Kidney glomerular epithelial cell (primary cell): ENCODE measurements at places on chromosomes 1 and 21.

DNA sequence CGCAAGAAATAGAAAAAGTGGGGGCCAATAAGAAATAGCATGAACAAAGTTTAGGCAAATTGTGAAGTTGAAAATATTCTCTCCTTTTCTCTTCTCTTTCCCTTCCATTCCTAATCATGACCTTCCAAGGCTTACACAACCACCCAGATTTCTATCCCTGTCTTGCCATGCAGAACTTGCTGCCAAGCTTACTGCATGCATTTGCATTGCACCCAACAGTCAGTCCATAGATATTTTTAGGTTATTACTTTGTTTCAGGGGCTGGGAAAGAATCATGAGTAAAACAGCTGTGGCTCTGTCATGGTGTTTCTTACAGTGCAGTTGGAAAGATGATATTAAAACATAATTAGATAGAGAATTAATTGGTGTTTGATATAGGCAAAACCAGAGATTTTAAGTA lies 219.4 kb downstream of the PTGER3 start:
- DNase-seq, result no peak

DNA sequence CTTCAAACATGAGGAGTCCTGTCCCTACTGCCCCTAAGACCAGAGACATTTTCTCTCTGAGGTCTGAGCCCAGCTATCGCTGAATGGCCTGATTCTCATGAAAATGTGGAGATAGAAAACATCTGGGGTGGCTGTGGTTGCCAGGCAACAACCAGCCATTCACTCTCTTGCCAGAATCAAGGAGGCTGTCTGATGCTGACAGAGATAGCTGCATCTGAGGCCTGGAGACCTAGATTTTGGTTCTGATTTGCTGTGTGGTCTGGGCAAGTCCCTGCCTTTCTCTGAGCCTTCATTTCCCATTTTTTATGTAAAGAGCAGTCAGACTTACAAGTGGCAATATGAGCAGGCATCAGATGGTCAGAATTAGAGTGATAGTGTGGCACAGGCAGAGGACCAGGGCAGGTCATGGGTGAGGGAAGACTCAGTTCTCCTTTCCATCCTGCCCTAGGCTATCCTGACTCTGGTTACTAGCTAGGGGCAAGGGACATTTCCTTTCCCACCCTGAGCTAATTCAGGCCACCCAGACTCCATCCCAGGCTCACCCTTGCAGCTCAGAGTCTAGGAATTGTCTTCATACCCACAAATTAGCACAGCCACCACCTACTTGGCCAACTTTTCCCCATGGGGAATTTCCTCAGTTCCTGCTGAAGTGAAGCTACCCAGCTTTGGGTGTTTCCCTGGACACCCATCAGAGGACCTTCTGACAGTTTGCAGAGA lies 20.0 kb upstream of the RNF19B start:
- DNase-seq, result no peak

- no peak for DNase-seq
Observed at GRCh38 chr1:248239478-248239877, 8.3 kb downstream of the OR2M4 start.

GRCh38 chr1:246579818-246580217 lies 13.6 kb downstream of the CNST start:
- DNase-seq, result no peak

GRCh38 chr1:222105393-222105737 lies 363.5 kb upstream of the DUSP10 start:
- no peak for DNase-seq

GRCh38 chr1:200901350-200901749 lies 6.7 kb downstream of the INAVA start:
- no peak for DNase-seq

GRCh38 chr1:57020216-57020615 lies 54.4 kb upstream of the C8B start:
- DNase-seq, result no peak

GRCh38 chr21:45611296-45611695 lies 32.2 kb upstream of the PCBP3 start:
- DNase-seq, result no peak

GRCh38 chr1:199690496-199690895 lies 337.0 kb upstream of the NR5A2 start:
- DNase-seq, result no peak

- DNase-seq, result no peak
Observed at GRCh38 chr1:222750651-222751050, 13.6 kb downstream of the FAM177B start.

DNA sequence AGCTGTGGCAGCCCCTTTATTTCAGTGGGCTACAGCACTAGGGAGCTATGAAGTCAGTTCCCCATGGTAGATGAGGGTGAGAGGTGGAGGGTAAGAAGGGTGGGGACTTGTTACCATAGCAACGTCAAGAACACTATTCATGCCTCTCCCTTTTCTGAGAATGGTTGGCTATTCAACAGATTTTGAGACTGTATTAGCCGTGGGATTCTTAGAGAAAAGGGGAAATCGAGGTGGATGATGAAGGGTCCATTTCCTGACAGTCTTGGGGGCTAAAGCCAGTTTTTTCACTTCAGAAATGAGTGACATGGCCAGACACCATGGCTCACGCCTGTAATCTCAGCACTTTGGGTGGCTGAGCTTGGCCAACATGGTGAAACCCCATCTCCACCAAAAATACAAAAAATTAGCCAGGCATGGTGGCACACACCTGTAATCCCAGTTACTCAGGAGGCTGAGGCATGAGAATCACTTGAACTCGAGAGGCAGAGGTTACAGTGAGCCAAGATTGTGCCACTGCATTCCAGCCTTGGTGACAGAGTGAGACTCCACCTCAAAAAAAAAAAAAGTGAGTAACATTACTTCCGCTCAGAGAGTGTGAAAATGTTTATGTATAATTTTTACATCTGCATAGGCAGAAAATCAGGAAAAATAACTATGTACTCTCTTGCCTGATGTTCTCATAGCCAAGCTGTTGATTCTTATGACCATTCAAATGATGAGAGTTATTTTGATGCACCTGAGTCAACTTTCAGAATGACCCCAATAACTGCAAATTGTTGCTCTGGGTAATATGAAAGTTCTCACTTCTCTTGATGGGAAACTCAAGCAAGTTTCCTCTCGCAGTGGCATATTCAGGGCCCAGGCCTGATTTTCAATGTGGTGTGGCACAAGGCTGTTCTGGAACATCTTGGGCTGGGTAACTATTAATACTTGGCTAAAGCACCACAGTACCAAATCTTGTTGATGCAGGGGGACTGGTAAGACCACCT lies 23.2 kb upstream of the RGSL1 start:
- no peak for DNase-seq

GRCh38 chr21:40051801-40052200 lies 184.6 kb downstream of the PCP4 start:
- no peak for DNase-seq

DNA sequence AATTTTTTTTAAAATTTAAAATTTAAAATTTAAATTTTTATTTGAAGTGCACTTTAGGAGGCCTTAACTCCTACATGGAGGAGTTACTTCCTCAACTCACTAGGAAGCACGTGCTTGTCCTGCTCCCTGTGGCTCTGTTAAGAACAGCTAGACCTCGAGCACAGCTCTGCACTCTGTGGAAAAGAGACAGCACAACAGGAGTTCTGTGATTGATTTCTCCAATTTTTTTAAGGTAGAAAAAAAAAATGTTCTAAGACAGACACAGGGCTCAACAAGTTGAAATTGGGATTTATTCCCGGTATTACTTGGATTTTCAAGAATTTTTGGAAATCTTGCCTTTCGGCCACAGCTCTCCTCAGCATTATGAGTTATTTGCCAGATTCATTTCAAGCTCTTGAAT lies 356.6 kb upstream of the LYPLAL1 start:
- DNase-seq, result no peak

DNA sequence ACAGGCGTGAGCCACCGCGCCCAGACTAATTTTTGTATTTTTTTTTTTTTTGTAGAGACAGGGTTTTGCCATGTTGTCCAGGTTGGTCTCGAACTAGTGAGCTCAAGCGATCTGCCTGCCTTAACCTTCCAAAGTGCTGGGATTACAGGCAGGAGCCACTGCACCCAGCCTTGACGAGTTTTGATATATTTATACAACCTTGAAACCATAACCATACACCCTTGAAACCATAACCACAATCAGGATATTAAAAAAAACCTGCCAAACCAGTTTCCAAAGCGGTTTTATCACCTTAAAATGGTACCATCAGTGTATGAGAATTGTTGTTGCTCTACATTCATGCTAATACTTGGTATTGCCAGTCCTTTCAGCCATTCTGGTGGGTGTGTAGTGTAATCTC lies 3.7 kb upstream of the PHACTR4 start:
- no peak for DNase-seq

- DNase-seq, result no peak
Observed at GRCh38 chr1:6601923-6602668, 573 bp downstream of the KLHL21 start.

- DNase-seq, result no peak
Observed at GRCh38 chr1:63103682-63104081, 218.7 kb upstream of the FOXD3 start.

GRCh38 chr1:205020466-205020865 lies 22.5 kb upstream of the CNTN2 start:
- no peak for DNase-seq

GRCh38 chr1:116166655-116167054 lies 55.5 kb downstream of the MAB21L3 start:
- no peak for DNase-seq

- no peak for DNase-seq
Observed at GRCh38 chr1:230822092-230822581, 46.2 kb downstream of the C1orf198 start.

GRCh38 chr1:19596065-19596713 lies 47.9 kb upstream of the NBL1 start:
- DNase-seq, result peak; percentile 82

DNA sequence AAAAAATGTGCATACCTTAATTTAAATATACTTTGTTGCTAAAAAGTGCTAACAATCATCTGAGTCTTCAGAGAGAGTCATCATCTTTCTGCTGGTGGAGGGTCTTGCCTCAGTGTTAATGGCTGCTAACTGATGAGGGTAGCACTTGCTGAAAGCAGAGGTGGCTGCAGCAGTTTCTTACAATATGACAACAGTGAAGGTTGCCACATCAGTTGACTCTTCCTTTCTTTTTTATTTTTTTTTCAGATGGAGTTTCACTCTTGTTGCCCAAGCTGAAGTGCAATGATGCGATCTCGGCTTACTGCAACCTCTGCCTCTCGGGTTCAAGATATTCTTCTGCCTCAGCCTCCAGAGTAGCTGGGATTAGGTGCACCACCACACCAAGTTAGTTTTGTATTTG lies 2.6 kb upstream of the CFAP45 start:
- no peak for DNase-seq

DNA sequence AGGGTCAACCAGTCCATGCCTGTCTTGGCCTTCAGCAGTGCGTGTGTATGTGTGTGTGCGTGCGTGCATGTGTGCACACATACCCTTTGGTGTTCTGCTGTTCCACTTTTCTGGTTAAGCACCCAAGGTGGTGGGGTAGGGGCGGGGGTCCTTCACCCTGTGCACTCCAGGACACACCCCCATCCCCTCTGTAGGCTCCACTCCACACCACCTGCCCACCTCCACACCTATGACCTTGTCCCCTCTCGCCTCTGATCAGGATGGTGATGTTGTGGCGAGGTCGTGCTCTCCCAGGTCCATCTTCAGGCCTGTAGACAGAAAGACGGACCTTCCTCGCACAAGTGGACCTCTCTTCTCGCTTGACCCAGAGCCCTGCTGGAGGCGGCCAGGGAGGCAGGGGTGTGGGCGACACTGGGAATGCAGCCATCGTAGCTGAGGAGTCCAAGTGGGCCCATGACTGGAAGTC lies 44.6 kb downstream of the WDR4 start:
- DNase-seq, result no peak

- DNase-seq, result peak; percentile 55
Observed at GRCh38 chr1:154325583-154326545, 539 bp downstream of the ATP8B2 start.

DNA sequence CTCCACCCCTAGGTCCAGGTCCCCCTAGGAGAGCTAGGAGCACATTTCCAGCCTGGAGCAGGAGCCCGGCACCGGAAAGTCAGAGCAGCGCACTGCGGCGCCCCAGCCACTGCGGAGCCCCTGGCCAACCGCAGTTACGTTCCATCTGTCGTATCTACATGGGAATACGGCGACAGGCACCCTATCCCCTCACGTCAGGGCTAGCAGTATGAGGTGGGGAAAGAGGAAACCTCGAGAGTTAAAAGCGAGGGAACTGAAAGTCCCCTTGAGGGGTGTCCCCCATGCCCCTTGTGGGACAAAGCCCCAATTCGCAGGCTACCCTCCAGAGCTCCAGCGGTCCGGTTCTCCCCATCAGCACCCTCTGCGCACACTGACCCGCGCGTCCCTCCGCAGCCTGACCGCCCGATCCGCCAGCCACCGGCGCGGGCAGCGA lies 995 bp downstream of the COLGALT2 start:
- DNase-seq, result no peak

- DNase-seq, result no peak
Observed at GRCh38 chr1:2543543-2544092, 12.6 kb upstream of the TNFRSF14 start.

DNA sequence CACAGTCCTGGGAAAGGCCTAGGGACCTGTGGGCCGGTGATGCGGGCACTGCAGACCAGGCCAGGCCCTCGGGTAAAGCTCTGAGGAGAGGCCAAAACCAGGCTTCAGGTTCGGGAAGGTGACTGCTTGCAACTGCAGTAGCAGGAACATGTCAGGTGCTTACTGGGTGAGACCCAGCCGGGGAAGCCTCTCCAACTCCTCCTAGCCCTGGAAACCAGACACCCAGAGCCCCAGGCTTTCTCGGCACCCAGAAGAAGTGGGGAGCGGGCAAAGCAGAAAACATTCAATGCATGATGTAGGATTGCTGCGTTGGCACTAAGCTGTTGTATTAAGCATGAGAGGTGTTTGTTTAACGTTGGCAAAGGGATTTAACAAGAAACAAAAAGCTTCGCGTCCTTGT lies 20.2 kb upstream of the GNPAT start:
- no peak for DNase-seq

GRCh38 chr1:216081445-216081844 lies 341.8 kb downstream of the USH2A start:
- no peak for DNase-seq

- DNase-seq, result no peak
Observed at GRCh38 chr1:63713627-63714481, 60.0 kb upstream of the ROR1 start.

GRCh38 chr1:3775490-3776230 lies 3.1 kb downstream of the SMIM1 start:
- peak; percentile 43 for DNase-seq

DNA sequence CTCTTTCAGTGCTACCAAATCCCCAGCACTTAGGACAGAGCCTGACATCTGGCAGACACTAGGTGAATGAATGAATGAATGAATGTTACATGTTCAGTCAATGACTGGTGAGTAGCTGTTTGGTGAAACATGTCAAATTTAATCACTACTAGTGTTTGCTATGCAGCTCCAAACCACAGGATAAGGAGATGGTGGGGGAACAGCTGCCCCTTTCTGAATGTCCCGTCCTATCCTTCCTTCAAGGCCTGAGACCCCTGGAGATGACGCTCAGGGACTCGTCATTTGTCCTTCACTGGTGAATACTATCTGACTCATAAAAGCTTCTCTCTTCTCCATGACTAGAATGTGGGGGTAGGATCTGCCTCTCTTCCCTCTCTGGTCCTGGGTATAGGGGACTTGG lies 175.4 kb downstream of the HIVEP3 start:
- DNase-seq, result no peak

GRCh38 chr1:156095906-156096508 lies 13.7 kb upstream of the MEX3A start:
- DNase-seq, result no peak

- peak; percentile 50 for DNase-seq
Observed at GRCh38 chr1:2556277-2556677, at the start of gene TNFRSF14. TSS of gene TNFRSF14 (plus strand) at chr1:2556371. CDS start at chr1:2556665, 294 bp downstream.

GRCh38 chr1:165807613-165808012 lies 19.8 kb upstream of the UCK2 start:
- no peak for DNase-seq
